ENCODE measurements at places on chromosomes 7 and 10. TPM values are rescaled to one million over a fixed set of nuclear protein-coding genes. Genes with fewer than 3 reads are reported as not detected.

Gene FAM13C
- total RNA-seq: not detected

Gene SLC18A3
- not detected for total RNA-seq

Gene PPP1R3A
- total RNA-seq: not detected

Gene FAM131B
- total RNA-seq: 1.5 TPM

Gene AZGP1
- total RNA-seq: 0.49 TPM

Gene CRTAC1
- total RNA-seq: 0.23 TPM

Gene CYP2C19
- total RNA-seq: 0.15 TPM

Gene CACUL1
- total RNA-seq: 44.1 TPM

Gene AQP1
- 0.57 TPM for total RNA-seq

Gene GTF2IRD2
- 18.8 TPM for total RNA-seq

Gene UCMA
- not detected for total RNA-seq

Gene CDH23
- total RNA-seq: 2.7 TPM

Gene NCAPG2
- total RNA-seq: 81.4 TPM

Gene RSPH10B
- 0.26 TPM for total RNA-seq

Gene OR2A42
- not detected for total RNA-seq

Gene HSPA12A
- 7.7 TPM for total RNA-seq

Gene IFIT1B
- total RNA-seq: not detected

Gene AVL9
- total RNA-seq: 66.6 TPM

Gene GIMAP2
- 1.5 TPM for total RNA-seq

Gene RNF32
- total RNA-seq: 3.5 TPM

Gene KEL
- 0.44 TPM for total RNA-seq

Gene ASB10
- total RNA-seq: not detected

Gene ADAM12
- 0.10 TPM for total RNA-seq

Gene HECW1
- 0.77 TPM for total RNA-seq

Gene TMEM140
- total RNA-seq: 3.2 TPM

Gene FFAR4
- total RNA-seq: 0.92 TPM

Gene PIK3AP1
- 2.6 TPM for total RNA-seq

Gene SEPTIN14
- not detected for total RNA-seq

Gene EGFR
- total RNA-seq: 156 TPM
